Stimulated activated CD8-positive, alpha-beta memory T cell treated with anti-CD3 and anti-CD28 coated beads, Interleukin-4, amount 100 ng/mL, for 1 hour (primary cell): ENCODE measurements at places on chromosomes 1 and 21.

DNA sequence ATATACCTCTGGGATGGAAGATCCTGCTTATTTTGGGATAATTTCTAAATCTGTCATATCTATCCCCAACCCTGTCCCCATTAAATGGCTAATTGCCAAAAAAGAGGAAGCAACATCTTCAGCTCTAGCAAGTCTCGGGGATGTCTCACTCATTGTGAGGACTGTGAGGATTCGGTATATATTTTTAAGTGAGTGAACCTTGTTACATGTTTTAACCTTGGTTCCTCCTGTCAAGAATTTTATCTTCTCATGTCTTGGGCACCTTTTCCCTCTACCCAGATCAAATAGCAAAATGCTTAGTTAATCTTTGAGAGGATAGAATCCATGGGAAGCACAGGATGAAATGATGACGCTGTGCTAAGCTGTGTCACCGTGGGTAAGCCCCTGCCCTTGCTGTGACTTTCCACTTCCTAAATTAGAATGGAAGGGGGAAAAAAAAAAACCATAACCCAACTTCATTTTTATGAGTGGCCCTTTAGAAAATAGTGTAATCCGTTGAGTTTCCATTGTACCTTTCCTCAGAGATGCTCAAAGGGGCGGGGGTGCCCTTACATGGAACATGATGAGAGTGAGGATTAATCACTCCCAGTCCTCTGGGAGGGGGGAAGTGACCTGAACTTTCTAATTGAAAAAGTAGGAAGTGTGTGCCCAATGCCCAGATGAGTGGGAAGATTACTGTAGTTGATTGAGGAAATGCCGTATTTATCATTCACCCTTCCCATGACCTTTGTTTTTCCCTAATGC, 7.6 kb downstream of the ATP1A1 start:
- DNase-seq = no peak

DNA sequence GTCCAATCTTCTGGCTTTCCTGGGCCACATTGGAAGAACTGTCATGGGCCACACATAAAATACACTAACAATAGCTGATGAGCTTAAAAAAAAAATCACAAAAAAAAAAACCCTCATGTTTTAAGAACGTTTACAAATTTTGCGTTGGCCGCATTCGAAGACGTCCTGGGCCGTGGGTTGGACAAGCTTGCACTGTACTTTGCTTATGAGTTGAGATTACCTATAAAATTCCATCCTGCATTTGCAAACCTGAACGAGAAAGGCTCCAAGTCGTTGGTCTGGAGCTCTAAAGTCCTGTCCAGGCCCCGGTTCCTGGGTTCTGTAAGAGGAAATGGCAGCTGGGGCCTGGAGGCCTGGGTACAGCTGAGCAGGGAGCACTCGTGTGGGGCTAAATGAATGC, 51.4 kb downstream of the KIAA1614 start:
- no peak for DNase-seq

DNA sequence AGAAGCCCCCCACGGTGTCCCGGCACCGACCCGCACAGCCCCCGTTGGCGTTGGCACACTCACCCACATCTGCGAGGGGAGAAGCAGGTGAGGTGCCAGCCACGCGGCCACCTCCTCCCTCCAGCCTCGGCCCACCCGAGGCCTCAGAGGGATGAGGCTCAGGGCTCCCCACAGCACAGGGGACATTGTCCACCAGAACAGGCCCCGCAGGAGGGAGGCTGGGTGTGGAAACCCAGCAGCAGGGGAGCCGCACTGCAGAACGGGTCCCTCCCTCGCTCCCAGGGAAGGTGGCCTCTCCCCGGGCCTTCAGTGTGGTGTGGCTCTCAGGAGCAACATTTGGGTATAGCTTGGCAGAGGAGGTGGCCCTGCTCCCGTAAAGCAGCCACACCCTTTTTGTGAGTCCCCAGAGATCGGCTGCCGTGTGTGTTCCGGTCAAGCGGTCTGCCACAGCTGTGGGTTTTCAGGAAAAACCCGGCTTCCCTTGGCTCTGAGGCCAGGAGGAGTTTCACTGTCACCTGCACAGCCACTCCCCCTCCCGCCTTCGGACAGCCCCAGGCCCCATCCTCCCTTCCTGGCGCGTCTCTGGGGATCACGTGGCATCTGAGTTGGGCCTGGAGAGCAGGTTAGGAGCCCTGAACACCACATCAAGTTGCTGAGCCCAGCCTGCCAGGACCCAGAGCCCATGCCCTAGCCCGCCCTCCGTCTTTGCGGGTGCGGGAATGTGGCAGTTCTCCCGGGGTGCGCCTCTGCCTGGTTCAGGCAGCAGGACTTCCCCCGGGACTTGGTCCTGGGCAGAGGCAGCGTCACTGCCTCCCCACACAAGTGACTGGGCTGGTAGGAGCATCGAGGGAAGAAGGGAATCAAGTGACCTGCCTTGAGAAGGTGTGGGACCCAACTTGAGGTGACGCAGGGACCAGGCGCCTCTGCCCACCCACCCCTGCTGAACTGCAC, 64.0 kb downstream of the MEGF6 start:
- DNase-seq = no peak

- DNase-seq = no peak
Observed at GRCh38 chr1:17673329-17674072, 81.6 kb upstream of the ACTL8 start.

DNA sequence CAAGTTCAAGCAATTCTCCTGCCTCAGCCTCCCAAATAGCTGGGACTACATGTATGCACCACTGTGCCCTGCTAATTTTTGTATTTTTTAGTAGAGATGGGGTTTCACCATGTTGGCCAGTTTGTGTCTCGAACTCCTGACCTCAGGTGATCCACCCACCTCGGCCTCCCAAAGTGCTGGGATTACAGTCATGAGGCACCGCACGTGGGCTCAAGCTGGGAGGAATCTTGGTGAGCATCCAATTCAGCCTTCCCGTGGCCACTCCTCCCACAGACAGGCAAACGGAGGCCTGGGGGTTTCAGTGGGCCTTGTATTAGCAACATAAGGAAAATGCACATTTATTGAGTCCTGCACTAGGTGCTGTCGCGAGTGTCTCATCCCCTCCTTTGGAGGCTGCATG, 24.5 kb upstream of the VWA5B1 start:
- DNase-seq = no peak

DNA sequence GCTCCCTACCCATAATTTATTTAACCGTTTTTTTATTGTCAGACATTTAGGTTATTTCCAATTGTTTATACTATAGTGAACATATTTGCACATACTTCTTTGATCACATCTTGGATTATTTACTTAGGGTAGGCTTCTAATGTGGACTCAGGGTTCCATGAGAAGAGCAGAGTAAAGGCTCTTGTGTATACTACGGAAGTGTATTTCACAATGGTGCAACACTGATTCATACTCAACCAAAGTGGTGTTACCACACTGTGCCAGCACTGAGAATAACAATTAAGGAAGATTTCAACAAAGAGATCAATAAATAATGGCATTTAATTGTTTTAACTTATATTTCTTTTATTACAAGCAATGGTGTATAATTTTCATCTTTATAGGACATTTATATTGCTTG, 251.2 kb downstream of the ZNF326 start:
- DNase-seq = no peak

DNA sequence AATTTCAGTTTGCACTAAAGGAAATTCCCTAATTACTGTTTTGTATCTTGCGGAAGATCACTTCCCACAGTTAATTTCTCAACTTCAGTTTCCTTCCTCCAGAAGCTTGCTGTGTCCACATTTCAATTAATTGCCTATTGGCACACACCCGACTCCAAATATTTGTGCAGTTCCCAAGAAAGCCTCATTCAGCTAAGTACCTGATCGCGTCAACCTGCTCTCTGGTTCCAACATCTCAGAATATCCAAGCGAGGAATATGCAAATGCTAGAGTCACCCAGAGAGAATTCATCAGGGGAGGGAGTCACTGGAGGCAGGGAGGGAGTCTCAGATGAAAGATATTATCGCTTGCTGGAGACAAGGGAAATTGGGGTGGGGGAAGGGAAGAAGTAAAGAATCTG, 351.3 kb downstream of the RRAGC start:
- DNase-seq = no peak

- no peak for DNase-seq
Observed at GRCh38 chr1:169795687-169796086, 980 bp upstream of the METTL18 start.

GRCh38 chr21:43210454-43211071, 41.8 kb downstream of the CRYAA start:
- DNase-seq = no peak

DNA sequence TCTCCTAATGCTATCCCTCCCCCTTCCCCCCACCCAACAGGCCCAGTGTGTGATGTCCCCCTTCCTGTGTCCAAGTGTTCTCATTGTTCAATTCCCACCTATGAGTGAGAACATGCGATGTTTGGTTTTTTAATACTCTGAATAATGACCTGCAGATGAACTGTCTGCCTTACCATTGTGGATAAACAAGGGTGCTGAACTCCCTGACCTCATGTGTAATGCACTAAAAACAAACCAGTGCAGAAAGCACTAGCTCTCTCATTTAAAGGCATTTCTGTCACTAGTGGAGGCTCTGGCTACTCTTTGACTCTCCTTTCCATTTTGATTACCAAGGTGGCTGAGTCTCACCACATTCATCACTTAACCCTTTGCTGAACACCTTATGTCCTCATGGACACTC, 23.1 kb upstream of the TRAF3IP3 start:
- DNase-seq = no peak

GRCh38 chr1:205082431-205082830, 1.8 kb downstream of the TMEM81 start:
- no peak for DNase-seq

DNA sequence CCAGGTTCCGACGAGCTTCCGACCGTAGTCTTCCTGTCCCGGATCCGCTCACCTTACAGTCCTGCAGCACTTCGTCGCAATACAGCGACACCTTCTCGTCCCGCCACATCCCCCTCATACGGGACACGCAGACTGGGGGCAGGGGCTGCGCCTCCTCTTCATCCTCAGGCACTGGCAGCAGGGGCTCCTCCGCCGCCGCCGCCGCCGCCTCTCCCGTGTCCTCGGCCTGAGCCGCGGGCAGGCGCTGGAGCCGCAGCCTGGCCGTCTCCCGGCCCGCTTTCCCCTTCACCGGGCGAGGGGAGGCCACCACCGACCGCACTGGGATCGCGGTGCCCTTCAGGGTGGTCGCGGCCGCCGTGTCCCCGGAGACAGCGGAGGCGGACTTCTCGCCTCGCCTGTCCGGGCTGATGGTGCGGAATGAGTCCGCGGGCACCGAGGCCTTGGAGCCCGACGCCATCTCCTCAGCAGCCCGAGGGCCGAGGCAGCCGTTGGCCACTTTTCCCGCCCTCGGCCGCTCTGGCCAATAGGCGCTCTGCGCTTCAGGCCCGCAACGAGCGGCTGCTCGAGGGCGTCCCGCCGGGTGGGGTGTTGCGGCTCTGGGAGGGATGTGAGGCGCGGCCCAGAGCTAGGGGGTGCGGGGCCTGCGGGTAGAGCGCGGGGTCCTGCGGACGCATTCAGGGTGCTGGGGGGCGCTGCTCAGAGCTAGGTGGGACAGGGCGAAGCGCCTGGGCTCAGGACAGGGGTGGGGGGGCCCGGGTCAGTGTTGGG, at the start of gene SHCBP1L:
TSS of gene SHCBP1L (minus strand) at position 490 of the 768 bp plus-strand sequence. CDS start at position 457, 33 bp downstream.
- no peak for DNase-seq

DNA sequence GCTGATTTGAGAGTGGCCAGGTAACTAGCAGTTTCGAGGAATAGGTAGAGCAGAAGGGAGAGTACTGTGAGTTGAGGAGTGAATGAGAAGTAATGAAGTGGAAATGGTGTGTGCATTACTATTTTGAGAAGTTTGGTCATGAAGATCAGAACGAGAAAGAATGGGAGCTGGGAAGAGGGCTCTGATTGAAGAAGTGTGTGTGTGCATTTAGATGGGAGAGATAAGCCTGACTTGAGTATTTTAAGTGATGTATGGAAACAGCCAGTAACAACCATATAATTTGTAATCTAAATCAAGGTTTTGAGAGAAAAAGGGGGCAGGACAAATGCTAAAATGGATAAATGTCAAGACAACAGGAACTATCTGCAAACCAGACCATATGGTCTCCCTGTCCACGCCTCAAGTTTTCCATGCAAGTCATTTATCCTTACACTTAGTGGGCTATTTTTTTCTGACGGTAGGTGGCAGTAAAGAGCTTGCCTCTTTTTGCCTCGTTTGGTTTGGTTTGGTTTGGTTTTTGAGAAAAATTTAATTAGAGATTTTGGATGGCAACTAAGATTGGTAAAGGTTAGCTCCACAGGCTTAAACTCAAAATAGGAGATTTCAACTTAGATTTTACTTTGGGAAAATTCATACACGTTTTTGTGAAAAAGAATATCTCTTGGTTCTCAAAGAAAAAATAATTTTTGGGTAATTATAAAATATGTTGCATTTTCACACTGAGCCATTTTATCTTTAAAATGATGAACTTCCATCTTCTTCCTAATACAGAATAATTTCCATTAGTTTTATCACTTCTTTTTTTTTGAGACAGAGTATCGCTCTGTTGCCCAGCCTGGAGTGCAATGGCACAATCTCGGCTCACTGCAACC, 9.5 kb upstream of the B3GALNT2 start:
- no peak for DNase-seq

DNA sequence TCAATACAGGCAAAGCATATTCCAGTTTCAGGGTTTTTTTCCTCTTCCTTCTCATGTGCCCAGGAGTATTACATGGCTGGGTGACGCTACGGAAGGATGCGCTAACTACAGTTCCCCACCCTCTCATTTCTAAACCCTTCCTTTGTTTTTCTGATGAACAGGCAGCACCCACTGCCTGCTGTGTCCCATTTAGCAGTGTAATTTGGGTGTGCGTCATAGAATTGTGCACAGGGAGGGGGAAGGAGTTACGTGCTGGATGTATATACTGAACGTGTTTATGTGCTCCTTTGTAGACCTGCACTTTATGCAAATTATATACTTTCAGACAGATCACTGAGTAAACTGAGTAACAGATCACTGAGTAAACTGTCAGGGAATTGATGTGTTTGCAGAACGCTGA, 44.5 kb downstream of the ELAPOR1 start:
- DNase-seq = no peak

GRCh38 chr21:31803039-31804007, 69.5 kb upstream of the HUNK start:
- no peak for DNase-seq

DNA sequence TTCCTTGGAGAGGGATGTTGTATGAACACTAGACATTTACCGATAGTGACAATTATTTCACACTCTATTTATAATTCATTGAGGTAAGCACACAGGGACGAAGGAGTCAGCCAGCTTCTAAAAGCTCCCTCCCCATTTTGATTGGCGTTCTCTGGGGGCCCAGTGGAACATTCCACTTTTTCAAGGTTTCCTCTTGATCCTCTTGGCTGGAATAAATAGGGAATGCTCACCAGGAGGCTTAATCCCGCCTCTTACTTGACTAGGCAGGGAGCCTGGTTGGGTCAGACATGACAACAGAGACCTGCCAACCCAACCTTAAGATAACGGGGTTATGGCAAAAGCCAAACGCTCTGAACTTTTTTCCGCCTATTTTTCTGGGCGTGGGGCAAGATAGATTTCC, 974 bp downstream of the ACTN2 start:
- no peak for DNase-seq

- no peak for DNase-seq
Observed at GRCh38 chr21:32732544-32732943, 4.7 kb upstream of the SYNJ1 start.

GRCh38 chr1:170580636-170581440, 48.9 kb downstream of the GORAB start:
- DNase-seq = no peak
